ENCODE measurements at places on chromosomes 3 and 15.

- DNase-seq: no peak
Measured at GRCh38 chr3:158104431-158104921, 1.7 kb downstream of the SHOX2 start.

- DNase-seq: no peak
Measured at GRCh38 chr3:133835961-133836360, 30.3 kb downstream of the SRPRB start.

DNA sequence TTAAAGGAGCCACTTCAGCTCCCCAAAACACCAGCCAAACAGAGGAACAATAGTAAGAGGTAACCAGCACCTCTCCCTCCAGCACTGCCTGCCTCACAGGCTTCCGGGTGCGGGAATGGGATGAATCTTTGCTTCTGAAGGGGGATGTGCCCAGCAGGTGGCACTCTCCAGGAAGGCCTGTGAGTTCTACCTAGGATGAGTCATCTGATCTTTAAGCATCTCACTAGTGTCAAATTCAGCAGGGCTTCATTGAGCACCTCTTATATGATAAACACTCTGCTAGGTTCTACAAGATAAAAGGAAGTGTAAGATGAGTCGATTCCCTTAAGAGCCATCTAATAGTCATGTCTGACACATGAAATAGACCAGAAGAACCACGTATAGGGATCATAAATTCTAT lies 237.4 kb upstream of the UMPS start:
- peak; percentile 21 for DNase-seq

- DNase-seq: no peak
Measured at GRCh38 chr15:32872621-32873283, 154.9 kb downstream of the GREM1 start.

DNA sequence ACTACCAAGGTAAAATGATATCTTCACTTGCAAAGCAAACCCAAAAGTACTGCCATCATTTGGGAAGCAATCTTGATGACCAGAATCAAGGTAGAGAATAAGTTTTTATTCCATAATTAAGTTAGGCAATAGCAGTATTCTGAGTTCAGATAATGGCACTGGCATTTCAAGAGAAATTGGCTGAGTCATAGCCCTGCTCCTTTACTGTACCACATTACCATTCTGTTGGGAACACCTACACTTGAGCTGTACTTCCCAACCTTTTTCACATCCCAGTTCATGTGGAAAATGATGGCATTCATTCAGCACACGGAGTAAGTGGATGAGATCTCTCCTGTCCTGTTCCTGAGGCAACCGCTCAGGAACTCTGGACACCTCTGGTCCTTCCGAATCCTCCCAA lies 311.6 kb upstream of the TPRG1 start:
- DNase-seq: no peak

DNA sequence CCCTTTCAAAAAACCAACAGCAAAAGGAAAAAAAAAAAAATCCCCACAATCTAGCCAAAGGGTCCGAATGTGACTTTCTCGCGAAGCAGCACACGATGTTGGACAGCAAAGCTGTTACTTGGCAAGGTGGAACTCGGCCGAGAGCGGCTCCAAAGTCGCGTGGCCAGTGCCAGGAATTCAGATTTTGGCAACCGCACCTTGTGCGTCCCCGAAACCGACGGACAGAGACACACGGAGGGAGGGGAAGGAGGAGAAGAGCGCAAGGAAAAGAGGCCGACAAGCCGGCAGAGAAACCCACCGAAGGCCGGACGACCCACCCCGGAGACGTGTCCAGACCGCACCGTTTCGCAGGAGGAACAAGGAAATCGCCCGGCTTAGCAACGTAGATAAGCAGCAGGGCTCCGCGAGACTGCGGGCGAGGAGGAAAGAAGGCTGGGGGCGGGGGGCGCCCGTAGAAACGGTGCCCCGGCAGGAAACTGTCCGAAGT lies 517.3 kb downstream of the MECOM start:
- DNase-seq: peak; percentile 7

Data from GM20000 (cell line).